Fibroblast of pulmonary artery (primary cell): ENCODE measurements at places on chromosomes 5 and 9.

DNA sequence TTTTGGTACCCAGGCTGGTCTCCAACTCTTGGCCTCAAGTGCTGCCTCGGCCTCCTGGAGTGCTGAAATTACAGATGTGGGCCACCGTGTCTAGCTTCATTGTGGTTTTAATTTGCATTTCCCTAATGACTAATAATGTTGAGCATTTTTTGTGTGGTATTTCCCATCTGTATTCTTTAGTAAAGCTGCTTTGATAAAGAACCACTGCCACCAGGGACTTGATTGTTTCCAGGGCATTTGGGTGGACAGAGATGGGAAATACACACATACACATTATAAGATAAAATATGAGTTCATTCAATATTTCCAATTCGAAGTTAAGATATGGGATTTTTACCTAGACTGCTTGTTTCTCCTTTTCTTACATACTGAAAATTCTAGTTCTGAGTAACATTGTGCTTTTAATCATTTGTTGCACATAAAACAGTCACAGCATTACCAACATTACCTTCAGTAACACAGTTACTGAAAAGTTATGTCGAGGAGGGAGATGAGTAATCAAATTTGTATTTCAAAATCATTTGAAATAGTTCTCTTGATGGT, 28.9 kb downstream of the HABP4 start:
- no peak for DNase-seq

DNA sequence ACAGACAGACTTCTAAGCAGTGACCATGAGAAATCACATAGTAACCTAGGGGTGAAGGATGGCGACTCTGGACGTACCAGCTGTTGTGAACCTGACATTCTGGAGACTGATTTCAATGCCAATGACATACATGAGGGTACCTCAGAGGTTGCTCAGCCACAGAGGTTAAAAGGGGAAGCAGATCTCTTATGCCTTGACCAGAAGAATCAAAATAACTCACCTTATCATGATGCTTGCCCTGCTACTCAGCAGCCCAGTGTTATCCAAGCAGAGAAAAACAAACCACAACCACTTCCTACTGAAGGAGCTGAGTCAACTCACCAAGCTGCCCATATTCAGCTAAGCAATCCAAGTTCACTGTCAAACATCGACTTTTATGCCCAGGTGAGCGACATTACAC, 38.0 kb upstream of the CCDC152 start:
- peak; percentile 10 for DNase-seq

GRCh38 chr9:123175854-123176629, 92.3 kb downstream of the STRBP start:
- peak; percentile 1 for DNase-seq

DNA sequence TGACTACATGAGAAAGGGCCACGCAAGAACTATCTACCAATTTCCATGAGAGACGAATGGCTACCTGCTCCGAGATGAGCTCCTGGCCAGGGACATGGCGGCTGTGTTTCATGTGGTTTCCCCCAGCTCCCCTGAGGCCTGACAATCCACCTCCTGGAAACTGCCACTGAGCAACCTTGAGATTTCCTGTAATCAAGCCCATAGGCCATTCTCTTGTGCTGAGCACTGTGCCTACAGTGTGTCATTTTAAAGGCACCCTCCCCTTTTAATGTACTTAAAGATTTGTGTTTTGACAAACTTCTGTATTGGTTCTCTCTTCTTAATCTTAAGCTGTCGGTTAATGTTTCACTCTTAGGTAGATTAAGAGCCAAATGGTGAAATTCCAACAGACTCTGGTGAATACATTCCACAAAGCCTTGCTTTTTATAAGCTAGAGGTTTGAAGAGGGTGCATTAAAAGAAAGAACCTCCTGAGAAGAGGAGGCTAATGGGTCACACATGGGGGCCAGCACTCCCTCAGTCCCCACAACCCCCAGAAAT, 72.3 kb downstream of the SECISBP2 start:
- no peak for DNase-seq

- no peak for DNase-seq
These were observed 65.8 kb downstream of the SHB start for GRCh38 chr9:38003230-38003629.

DNA sequence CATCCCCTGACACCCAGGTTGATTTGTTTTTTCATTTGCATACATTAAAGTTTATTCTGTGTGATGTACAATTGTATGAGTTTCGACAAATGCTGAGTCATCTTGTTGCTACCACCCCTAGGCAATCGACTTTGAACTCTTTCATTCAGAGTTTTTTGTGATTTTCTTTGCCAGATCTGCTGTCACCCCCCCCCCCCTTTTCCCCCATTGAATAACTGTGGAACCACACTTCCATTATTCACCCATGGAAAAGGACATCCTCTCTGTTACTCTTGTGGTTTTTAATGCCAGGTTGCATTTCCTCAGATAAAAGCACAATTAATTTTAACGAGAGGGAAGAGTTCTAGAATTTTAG, 13.7 kb upstream of the FAM120AOS start:
- no peak for DNase-seq

DNA sequence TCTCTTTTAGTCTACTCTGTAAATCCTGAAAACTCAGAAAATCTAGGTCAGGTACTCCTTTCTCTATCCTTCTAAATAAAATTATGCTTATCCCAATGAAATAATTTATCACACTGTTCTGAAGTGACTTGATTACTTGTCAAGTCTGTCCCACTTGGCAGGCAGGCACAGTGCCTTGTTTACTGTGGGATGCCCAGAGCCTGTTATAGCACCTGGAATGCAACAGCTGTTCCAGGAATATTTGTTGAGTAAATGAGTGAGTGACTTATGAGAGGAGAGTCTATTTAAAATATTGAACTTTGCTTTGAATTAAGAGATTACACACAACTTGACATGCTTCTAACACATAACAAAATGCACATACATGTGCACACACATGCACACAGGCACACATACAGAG, 130.0 kb downstream of the MPDZ start:
- DNase-seq = no peak

GRCh38 chr9:19156805-19157204, 29.5 kb upstream of the PLIN2 start:
- DNase-seq = peak; percentile 41

DNA sequence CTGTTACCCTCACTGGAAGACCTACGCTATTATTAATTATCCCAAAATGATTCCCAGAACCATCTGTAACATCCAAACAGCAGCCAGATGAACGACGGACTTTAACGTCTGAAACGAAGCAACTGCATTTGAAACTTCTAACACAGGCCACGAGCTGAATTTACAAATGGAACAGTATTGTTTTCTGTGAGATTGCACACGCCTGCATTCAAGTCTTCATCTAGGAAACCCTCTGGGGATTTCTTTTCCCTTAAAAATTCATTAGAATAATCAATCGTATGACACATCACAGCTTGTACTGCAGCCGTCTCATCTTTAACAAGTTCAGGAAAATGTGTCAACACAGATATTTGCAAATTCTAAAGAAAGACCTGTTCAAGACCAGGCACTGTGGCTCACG, 80.2 kb downstream of the MYO10 start:
- no peak for DNase-seq

- DNase-seq = peak; percentile 49
These were observed 66.0 kb upstream of the PTPRD start for GRCh38 chr9:10678790-10679189.

DNA sequence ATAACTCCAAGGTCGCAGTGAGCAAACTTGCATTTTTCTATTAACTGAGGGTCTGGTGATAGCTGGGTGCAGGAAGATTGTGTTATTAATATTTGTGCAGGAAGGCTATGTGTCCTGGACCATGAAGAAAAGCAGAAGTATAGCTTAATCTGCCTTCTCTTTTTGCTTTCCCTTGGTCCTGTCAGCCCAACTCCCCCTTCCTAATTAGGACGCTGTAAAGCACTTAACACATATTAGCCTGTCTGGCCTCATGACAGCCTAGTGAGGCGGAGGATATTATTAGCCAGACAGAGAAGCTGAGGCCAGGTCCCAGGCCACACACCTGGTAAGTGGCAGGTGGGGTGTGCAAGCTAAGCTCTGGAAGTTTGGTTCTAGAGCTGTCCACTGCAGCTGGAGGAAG, 29.5 kb downstream of the SLC46A2 start:
- DNase-seq = no peak

DNA sequence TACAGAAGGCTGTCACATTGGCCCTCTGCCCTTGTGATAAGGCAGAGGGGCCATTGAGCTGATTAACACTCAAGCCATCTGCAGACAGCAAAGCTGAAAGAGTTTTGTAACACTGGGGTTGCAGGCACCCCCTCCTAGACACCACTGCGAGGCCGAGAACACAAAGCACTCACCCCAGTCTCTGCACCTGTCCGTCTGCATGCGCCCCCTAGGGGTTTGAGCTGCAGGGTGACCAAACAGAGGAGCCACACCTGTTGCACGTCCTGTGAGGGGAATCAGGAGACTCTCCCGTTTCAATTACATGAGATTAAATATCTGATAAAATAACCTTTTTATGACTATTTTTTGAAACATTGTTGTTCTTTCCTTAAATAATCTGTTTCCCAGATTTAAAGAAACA, 1180.4 kb downstream of the CDH9 start:
- no peak for DNase-seq

DNA sequence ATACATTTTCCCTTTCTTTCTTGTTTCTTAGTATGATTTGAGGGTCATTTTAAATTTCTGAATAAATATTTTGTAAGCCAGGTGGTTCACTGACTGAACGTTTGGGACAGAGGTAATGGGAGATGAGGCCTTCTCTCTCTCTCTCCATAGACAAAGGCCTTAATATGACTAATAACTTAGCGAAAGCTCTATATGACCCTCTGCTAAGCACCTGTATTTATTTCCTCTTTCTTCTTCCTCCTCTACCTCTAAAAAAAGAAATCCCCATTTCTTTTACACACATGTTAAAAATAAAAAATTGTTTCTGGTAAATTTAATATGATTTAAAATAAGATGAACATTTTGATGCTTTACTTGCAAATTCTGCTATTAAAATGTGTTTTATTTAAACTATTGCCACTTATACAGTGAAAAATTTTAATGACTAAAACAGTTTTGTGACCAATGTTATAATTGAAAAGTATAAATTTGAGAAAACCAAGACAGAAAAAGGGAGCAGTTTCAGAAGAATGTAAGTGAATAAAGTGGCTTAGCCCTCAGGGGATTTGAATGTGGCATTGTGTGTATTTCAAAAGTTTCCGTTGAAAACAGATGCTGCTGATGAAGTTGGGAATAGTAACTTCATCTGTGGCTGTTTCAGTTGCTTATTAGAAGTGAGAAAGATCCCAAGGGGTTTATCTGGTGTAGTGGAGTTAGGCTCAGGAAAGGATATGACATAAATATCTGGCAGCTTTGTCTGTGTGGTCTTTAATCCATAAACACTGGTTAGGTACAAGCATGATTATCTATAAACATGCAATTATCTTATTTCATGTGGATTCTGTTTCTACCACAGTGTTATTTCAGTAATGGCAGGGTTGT, 128.6 kb upstream of the GRHPR start:
- peak; percentile 56 for DNase-seq

- no peak for DNase-seq
These were observed 145.4 kb upstream of the IER5L start for GRCh38 chr9:129323376-129323998.

GRCh38 chr5:74892921-74893320, 26.7 kb upstream of the FAM169A start:
- DNase-seq = no peak

- DNase-seq = no peak
These were observed 136.4 kb downstream of the SAXO1 start for GRCh38 chr9:18896531-18897179.

DNA sequence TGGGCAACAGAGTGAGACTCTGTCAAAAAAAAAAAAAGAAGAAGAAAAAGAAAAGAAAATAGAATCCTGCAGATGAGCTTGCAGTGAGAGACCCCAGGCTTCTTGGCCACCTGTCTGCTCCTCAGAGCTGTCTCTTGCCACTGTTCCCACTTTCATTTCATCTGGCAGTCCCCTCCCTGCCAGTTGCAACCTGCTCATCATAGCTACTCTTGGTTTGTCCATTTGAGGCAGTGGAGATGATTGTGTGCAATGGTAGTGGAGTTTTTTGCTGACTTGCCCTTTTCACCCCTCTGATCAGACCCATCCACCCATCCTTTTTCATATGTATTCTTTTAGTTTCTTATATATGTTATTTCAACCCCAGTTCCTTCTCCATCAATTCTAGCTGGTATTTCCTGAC, 28.7 kb downstream of the ANKRD33B start:
- DNase-seq = no peak

DNA sequence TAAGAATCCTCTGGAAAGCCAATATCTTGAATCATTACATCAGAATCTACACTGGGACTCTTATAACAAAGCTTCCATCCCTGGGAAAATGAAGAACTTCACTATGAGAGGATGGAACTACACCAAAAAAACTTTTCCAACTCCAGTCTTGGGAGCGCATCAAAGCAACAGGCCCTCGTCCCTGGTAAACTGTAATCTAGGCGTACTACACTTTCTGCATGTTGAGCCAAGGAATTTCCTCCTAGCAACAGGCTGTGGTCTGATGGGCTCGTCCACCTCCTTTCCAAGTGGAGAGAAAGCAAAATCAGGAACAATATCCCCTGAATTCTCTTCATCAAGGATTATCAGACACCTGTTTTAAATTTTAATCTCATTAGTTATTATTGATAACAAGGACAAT, 94.1 kb downstream of the NFIB start:
- peak; percentile 63 for DNase-seq

DNA sequence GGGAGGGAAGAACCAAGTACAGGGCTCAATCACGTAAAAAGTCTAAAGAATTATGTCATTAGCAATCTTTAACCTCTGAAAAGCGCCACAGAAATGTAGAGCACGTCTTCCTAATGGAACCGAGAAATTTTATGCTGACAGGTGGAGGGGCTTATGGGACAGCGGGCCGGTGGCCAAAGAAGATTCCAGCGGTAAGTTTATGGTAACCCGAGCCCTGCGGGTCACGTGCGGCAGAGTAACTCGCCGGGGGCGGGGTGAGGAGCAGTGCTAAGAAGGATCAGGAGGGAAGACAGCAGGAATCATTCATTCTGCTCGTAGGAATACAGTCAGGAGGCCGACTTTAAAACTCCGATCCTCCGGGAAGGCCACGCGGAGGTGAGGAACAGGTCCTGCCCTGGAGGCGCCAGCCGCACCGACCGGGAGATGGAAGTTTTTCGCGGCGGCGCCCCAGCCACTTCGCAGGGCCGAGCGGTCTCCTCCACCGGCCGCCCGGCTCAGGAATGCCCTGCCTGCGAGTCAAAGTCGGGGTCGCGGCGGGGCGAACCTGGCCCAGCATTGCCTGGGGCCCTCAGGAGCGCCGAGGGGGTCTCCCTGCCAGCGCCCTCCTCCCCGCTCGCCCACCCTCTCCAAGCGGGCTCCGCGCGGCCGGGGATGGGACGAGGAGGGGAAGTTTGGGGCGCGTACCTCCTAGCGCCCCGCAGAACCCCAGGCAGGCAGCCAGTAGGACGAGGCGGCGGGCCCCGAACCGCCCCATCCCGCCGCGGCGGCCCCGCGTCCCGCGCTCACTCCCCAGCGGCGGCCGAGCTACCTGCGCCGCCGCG, 101.8 kb downstream of the ESM1 start:
- peak; percentile 52 for DNase-seq

GRCh38 chr5:77640589-77641396, 2.3 kb upstream of the OTP start:
- DNase-seq = no peak

GRCh38 chr9:127683723-127684122, 23.1 kb upstream of the CFAP157 start:
- DNase-seq = peak; percentile 17

- DNase-seq = no peak
These were observed 5.9 kb upstream of the EGR1 start for GRCh38 chr5:138459311-138459933.
